ENCODE measurements at places on chromosomes 5 and 9.

GRCh38 chr9:120925535-120926396 lies 830 bp downstream of the TRAF1 start:
- DNase-seq: peak; percentile 68

DNA sequence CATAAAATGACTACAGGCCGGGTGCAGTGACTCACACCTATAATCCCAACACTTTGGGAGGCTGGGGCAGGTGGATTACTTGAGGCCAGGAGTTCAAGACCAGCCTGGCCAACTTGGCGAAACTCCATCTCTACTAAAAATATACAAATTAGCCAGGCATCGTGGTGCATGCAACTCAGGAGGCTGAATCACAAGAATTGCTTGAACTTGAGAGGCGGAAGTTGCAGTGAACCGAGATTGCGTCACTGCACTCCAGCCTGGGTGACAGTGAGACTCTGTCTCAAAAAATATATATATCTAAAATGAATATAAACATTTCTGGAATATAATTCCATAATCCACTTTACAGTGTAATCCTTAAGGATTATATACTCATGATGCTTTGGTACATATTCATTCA lies 66.5 kb downstream of the TEX10 start:
- DNase-seq: no peak

- DNase-seq: no peak
Measured at GRCh38 chr9:79257228-79257781, 314.5 kb upstream of the TLE4 start.

- DNase-seq: no peak
Measured at GRCh38 chr9:92895812-92896436, 18.1 kb upstream of the ZNF484 start.

DNA sequence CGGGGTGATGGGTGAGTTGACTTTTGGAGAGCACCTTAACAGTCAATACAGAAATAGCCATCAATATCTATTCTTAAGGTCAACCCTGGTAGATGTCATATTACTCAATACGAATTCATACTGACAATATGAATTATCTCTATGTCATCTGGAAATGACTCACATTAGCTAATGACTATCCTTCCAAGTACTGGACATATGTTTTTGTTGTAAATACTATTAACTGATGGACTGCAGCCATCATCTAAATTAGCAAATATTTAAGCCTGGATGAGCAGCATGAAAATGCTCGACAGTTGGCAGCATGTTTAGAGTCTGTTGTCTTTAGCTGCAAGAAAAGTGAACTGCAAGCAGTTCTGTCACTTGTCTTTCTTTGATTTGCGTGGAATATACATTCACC lies 19.6 kb upstream of the ISOC1 start:
- no peak for DNase-seq

DNA sequence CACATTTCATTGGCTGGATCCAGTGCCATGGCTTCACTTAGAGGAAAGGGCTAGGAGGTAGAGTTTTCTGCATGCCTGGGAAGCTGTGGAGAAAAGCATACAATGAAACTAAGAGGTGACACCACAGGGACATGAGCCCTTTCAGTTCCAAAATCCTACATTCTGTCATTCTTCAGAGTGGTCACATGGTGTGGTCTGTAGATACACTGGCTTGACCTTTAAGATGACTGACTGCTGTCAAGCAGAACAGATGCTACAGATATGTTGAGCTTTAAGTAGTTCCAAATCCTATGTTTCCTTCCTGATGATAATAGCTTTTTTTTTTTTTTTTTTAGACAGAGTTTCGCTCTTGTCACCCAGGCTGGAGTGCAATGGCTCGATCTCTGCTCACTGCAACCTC lies 26.2 kb downstream of the DMRT3 start:
- DNase-seq: no peak

- no peak for DNase-seq
Measured at GRCh38 chr5:64188776-64189175, 23.1 kb downstream of the RNF180 start.

- peak; percentile 24 for DNase-seq
Measured at GRCh38 chr5:6705088-6705487, 8.1 kb upstream of the TENT4A start.

DNA sequence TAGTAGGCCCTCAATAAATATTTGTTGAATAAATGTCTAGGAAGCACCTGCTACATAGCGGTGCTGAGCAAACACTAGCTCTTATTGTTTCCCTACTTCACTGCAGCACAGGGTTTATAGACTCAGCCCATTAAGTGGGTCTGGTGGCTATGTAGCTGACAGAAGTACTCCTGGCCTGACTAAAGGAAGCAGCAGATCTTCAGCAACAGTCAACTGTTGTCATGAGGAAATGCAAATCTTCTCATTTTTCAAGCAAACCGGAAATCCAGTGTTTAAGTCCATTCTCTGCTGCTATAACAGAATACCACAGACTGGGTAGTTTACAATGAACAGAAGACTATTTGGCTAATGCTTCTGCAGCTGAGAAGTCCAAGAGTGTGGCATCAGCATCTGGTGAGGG lies 2.8 kb upstream of the TEX10 start:
- no peak for DNase-seq

- DNase-seq: no peak
Measured at GRCh38 chr5:133865113-133865512, 103.3 kb downstream of the C5orf15 start.

DNA sequence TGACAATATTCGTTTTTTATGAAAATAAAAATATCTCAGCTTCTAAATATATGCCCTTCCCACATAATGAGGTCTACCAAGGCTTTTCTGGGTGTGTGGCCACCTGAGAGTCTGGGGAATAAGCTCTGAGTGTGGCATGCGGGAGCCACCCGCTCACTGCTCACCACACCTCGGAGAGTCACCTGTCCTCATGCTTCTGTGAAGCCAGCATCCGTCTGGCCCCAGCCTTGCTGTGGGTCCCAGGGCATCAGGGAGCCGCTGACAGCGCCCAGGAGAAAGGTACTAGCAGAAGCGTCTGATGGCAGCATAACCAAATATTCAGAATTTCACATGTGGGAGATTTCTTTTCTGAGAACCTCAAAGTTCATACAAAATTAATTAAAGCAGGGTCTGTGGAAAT lies 133.2 kb upstream of the IRX4 start:
- DNase-seq: no peak

GRCh38 chr5:60545551-60545950 lies 154.4 kb downstream of the DEPDC1B start:
- DNase-seq: no peak

GRCh38 chr9:37911271-37911681 lies 7.3 kb upstream of the SLC25A51 start:
- no peak for DNase-seq

DNA sequence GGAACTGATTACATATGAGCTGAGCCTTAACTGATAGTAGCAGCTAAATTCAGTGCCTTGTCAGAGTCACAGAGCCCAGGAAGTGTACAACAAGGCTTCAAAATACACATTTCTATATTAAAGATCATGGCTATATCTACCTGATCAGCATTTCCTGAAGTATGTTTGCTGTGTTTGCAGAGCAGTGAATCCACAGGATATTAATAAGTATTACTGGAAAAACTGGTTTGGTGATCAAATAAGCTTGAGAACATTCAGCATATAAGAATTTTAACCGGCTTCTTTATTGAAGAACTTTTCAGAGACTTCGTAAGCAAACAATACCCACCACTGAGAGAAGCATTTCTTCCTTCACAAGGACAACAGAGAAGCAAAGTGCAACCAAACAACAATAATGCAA lies 227.0 kb downstream of the ELAVL2 start:
- no peak for DNase-seq

DNA sequence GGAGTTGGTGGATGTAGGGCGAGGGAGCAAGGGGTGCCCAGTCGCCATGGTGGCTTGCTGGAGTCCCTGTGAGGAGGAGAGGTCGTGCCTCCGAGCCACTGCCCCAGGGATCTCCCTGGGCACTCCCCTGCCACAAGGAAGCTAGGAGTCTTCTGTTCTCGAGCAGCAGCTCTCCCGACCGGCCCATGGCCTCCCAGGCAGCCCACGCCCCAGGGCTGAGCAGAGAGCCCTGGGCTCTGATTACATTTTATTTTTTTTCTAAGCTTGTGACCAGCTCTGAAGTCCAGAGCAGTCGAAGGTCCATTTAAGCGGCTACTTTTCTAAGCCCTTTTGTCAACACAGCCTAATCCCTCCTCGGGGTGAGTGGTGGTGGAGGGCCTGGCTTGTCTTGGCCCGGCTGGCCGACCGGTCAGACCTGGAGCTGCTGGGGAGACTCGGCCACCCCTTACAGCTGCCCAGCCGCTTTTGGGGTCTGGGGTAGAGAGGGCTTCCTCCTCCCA lies 2.1 kb downstream of the RXRA start:
- no peak for DNase-seq

Measured in NK-92 treated with Interleukin-12 subunit alpha and Interleukin-12 subunit beta, amount 100 ng/mL, for 24 hours (cell line).